ENCODE measurements at places on chromosomes 11 and 22.

GRCh38 chr11:7559398-7560283 is 45.8 kb downstream of the PPFIBP2 start:
- no peak for DNase-seq

- DNase-seq, result no peak
Observed at GRCh38 chr11:83725269-83725560, 439.0 kb upstream of the CCDC90B start.

- no peak for DNase-seq
Observed at GRCh38 chr11:121393855-121394254, 58.3 kb upstream of the SORL1 start.

- no peak for DNase-seq
Observed at GRCh38 chr11:12109591-12110196, 696 bp upstream of the MICAL2 start.

DNA sequence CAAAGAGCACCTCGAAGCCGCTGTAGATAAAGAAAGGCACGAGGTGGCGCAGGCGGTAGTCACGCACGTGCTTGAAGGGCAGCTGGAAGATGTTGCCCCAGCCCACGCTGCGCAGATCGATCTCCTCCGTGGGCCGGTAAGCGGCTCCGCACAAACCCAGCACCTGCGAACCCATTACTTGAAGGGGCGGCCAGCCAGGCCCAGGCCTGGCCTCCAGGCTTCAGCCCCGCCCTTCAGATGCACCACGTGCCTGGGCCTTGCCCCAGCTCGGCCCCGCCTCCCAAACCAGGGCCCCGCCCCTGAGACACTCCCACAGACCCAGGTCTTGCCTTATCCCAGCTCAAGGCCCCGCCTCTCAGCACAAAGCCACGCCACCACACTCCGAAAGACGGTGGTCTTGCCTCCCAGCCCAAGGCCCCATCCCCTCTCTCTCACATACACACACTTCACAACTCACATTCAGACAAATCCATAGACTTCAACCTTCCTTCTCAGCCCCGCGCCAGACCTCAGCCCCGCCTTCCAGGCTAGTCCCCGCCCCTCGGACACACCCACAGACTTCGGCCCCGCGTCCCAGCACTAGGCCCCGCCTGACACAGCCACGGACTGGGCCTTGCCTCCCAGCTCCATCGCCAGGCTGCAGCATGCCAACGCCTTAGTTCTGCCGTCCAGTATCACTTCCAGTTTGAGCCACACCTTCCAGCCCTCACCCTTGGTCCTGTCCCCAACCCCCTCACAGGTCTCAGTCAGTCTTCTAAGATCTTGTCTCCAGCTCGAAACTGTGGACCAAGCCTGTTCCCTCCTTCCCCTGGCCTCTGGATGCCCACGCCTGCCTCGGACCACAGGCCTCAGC is 7.0 kb downstream of the UNC93B1 start:
- DNase-seq, result no peak

DNA sequence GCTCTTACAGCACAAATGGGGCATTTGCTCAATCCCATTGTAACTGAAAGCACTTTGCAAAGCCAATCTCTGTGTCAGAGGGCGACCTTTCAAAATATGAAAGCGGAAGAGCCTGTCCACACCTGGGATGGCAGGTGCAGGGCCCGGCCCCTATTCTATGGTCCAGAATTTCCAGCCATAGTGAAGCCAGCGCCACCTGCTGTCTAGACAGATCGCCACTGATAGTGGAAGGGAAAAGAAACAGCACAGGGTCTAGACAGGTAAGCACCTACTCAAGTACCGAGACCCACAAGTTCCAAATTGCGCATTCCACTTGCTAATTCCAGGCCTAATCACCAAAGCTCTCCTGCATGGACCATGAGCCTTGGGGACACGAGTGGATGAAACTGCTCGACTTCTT is 141.4 kb downstream of the NTM start:
- no peak for DNase-seq

DNA sequence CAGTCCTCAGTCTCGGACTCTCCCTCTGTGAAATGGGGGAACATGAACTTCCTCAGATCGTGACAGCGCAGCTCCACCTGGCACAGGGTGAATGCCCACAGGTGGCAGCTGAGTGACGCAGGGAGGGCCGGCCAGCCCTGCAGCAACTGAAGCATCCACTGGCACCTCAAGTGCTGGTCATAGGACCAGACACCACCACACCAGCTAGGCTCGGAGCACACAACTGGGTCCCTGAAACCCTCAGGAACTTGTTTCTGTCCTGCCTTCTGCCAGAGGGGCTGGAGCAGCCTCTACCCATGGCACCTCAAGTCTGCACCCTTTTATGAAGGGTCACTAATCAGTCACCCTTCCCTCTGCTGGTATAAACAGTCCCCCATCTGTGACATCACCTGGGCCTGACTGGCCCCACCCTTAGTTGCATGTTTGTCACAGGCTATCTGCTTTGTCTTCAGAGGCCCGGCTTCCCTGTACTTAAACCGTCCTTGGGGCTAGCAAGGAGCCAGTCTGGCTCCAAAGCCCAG is 7.4 kb upstream of the CDC42BPG start:
- DNase-seq, result no peak

GRCh38 chr11:111128076-111128870 is 117.3 kb upstream of the POU2AF2 start:
- DNase-seq, result no peak

- DNase-seq, result no peak
Observed at GRCh38 chr11:62501432-62501891, 45.1 kb downstream of the AHNAK start.
